HEK293T (cell line): ENCODE measurements at places on chromosomes 1 and 21.

DNA sequence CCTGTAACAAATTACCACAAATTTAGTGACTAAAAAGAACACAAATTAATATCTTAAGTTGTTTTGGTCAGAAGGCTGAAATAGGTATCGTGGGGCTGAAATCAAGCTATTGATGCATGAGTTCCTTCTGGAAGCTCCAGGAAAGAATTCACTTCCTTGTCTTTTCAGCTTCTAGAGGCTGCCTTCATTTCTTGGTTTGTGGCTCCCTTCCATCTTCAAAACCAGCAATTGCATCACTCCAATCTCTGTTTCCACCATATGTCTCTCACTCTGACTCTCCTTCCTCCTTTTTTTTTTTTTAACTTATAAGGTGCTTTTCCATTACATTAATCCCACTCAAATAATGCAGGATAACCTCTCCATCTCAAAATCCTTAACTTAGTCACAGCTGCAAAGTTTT is 78.4 kb downstream of the OLFM3 start:
- no peak for DNase-seq

GRCh38 chr1:37634244-37634991 is at the start of gene RSPO1:
RSPO1 (minus strand) TSS chr1:37634892; CDS start chr1:37629661, 5,231 bp downstream.
- peak; percentile 31 for DNase-seq

GRCh38 chr1:9316080-9316444 is 23.4 kb downstream of the SPSB1 start:
- DNase-seq: no peak

GRCh38 chr1:167516404-167517388 is 1.6 kb downstream of the CD247 start:
- no peak for DNase-seq

DNA sequence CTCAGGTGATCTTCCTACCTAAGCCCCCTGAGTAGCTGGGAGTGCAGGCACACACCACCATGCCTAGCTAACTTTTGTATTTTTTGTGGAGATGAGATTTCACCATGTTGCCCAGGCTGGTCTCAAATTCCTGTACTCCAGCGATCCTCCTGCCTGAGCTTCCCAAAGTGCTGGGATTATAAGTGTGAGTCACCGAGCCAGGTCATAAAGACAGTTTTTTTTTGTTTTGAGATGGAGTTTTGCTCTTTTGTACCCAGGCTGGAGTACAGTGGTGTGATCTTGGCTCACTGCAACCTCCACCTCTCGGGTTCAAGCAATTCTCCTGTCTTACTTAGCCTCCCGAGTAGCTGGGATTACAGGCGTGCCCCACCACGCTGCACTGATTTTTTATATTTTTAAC is 42.1 kb downstream of the KIF1B start:
- DNase-seq: no peak

GRCh38 chr1:12722626-12723025 is 6.7 kb downstream of the AADACL3 start:
- DNase-seq: no peak

GRCh38 chr21:33493756-33494155 is 2.2 kb upstream of the DNAJC28 start:
- no peak for DNase-seq

GRCh38 chr21:36627242-36627641 is 71.7 kb upstream of the SIM2 start:
- no peak for DNase-seq

- DNase-seq: peak; percentile 51
Observed at GRCh38 chr1:165631342-165632151, 513 bp downstream of the MGST3 start.

- no peak for DNase-seq
Observed at GRCh38 chr21:27683292-27683691, 716.4 kb upstream of the ADAMTS5 start.

DNA sequence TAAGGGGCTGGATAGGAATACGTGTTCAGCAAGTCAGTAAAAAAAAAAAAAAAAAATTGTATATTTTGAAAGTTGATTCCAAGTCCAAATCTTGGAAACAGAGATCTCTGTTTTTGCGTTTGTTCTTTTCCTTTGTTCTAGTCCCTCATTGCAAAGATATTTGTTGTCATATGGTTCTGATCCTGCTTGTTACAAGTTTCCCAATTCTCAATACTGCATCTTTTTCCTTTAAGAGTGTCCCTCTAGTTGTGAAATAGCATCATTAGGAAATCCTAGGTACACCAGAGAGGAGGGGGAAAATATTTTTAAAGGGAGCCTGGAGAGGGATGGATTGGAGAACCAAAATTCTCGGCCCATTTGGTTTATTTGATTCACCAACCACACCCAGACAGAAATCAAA is 152.2 kb upstream of the C1orf105 start:
- no peak for DNase-seq

DNA sequence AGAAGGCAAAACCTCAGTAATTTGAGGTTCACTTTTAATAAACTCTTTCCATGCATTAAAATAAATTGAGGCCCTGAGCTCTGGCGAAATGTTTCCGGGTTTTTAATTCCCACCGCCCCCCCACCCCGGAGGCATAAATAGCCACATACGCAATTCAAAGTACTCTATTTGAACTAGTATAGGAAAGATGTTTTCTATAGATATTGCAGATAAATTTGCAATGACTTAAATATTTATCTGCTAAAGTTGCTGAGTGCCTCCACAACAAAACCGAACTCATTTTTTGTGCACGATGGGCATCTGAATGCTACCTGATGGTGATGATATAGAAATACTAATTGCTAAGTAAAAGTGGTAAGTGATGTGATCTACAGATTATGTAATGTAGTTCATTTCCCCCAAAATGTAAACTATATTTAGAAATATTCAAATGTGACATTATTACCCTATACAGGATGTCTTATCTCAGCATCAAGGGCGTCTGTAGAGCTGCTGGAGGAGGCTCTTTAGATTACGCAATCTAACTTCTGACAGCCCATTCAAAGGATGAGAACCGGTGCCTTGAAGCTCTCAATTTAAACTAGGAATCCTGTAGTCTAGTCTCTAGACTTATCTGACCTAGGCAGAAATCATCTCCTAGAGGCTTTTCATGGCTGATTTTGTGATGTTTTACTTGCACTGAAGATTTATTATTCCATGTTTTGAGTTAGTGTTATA is 8.5 kb downstream of the IRF2BP2 start:
- DNase-seq: no peak

- DNase-seq: no peak
Observed at GRCh38 chr21:15054606-15055239, 10.1 kb downstream of the NRIP1 start.

GRCh38 chr1:25099343-25099951 is 132.9 kb downstream of the SYF2 start:
- no peak for DNase-seq

DNA sequence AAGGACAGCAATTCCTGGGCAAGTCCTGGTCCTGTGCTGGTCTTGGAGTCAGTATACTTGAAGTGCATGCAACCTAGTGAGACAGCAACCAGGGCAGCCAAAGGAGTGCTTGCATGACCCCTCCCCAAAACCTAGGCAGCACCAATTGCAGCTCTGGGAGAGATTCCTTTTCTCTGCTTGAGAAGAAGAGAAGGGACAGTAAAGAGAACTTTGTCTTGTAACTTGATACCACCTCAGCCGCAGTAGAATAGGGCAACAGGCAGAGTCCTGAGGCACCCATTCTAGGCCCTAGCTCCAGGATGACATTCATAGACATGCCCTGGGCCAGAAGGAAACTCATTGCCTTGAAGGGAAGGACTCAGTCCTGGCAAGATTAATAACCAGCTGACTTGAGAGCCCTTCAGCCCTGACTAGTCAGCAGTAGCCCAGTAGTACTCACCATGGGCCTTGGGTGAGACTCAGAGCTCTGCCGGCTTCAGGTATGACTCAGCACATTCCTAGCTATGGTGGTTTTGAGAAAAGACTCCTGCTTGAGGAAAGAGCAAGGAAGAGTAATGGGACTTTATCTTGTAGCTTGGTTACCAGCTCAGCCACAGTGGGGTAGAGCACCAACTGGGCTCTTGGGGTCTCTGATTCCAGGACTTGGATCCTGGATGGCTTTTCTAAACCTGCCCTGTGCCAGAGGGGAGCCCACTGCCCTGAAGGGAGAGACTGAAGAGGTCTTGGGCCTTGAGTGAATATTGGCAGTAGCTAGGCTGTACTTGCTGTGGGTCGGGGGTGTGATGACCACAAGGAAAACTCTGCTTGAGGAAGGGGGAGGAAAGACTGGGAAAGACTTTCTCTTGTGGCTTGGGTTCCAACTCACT is 51.7 kb upstream of the ACADM start:
- peak; percentile 26 for DNase-seq

GRCh38 chr1:199691540-199691939 is 336.0 kb upstream of the NR5A2 start:
- DNase-seq: peak; percentile 25

DNA sequence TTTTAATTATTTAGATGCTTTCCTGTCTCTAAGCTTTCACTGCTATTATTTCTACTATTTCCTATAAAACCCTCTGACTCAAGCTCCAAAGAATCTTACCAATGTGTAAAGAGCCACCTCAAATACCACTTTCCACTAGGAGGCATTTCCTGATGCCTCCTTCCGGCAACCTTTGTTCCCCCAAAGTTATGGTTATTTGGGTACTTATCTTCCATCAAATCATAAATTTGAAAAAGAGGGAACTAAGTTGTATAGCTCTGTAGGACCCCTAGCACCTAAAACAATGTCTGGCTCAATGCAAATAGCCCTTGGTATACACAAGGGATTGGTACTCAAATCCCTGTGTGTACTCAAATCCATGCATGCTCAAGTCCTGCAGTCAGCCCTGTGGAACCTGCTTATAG is 79.6 kb downstream of the NME7 start:
- DNase-seq: no peak

DNA sequence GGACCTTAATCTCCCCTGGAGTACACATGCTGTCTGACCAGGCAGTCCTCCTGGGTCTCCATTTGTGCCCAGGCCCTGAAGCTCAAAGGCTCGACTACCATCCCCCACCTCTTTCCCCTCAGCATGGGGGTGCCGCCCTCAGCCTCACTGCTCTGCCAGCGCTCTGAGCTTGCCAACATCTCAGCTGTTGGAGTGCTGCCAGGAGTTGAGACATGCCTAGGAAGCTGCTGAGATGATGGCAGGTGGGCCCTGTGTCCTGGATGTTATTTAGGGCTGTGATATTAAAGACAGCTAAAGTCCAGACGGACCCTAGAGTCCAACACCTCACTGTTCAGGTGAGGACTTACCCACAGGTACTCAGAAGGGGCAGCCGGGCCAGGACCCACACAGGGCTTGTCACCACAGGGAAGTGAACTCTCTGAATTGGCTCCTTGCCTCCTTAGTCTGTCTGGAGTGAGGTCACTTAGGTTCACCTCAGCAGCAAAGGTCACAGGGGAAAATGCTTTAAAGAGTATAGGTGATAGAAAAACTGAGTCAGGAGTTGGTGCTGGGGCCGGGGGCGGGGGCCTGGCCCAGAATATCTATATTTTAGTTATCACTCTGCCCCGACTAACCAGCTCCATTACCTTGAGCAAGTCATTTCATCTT is 19.7 kb upstream of the KCNC4 start:
- no peak for DNase-seq

DNA sequence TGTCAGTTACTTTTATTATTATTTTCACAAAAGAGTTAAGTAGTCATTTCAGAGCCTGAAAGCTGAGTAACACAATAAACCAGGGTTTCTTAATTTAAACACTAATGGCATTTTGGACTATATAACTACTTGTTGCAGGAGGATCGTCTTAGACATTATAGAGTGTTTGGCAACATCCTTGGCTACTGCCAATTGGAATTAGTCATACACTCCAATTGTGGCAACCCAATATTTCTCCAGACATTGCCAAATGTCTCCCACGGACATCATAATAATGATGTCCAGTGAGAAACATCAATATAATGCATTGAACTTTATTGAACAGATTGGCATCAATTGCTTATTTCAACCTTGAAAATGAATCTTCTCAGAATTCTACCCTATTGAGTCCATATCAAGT is 441.9 kb upstream of the ADGRL4 start:
- DNase-seq: no peak

DNA sequence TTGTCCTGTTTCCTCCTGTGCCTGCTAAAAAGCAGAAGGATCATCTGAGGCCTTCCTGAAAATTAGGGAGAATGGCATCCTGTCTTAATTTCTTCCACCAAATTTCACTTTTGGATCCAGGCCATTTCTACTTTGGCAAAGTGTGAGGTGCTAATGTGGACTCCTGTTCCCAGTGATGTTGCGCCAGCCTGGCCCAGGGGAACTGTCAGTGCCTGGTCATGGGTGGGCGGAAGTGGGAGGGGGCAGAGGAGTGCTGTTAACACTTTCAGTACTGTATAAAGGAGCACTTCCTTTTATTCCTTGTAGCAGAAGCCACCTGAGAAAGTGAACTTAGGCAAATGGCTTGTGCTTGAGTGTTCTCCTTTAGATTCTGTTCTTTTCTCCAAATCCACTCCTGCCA is 19.9 kb downstream of the ELAPOR1 start:
- DNase-seq: no peak

DNA sequence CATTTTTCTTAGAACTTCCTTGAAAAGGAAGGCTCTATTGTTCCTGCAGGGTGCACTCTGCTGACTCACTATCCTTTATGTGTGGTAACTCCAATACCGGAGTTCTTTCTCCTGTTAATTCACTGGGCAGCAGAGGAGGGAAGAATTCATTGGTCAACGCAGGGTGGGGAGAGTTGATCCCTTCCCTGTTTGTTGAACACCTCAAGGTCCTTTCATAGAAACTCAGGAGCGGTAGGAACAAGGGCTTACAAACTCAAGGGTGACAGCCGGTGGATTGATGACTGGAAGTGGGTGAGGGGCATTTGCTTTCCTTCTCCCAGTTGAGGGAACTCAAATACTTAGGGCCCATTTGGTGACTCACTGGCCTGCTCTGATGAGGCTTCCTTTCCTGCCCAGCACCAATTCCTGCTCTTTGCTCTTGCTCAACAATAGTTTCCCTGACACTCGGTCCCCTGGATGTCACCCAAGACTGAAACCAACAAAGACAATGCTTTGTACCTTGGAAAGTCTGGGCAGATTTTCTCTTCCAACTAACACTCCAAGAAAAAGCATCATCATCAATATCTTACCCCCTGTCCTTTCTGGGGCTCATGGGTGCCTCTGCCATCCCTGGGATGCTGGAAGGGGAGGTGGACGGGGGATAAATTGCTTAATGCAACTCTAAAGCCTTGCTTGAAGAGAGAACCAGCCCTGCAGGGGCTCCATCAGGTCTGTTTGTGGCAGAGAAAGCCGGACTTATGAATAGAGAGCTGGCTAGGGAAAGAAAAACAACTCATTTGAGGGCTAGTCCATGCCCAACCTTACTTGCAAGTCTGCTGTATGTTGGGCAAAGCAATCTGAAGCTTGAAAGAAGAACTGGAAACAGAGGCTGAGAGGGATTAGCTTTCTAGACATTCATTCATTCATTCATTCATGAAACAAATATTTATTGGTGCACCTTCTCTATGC is 9.3 kb downstream of the SLC26A9 start:
- DNase-seq: no peak

GRCh38 chr1:171313835-171314320 is at the start of gene FMO4:
FMO4 (plus strand) TSS chr1:171314183; CDS start chr1:171319826, 5,643 bp downstream.
- peak; percentile 96 for DNase-seq
